ENCODE measurements at places on chromosomes 2 and 18.

DNA sequence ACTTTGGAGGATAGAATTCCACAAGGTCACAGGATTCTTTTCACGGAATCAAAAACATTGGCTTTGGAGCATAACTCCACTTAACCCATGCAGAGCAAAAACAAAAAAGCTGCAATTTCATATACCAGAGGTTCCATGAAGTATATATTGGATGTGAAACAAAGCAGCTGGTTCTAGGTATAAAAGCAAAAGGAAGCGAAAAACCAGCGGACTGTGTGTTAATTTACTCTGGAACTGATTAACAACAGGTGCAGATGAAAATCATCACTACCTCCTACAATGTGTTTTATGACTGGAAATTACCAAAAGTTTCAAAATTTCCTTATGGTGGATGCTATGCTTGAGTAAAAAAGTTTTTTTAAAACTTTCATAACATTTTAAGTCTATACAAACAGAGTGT, 54.4 kb upstream of the LINC00305 start:
- no peak for DNase-seq

DNA sequence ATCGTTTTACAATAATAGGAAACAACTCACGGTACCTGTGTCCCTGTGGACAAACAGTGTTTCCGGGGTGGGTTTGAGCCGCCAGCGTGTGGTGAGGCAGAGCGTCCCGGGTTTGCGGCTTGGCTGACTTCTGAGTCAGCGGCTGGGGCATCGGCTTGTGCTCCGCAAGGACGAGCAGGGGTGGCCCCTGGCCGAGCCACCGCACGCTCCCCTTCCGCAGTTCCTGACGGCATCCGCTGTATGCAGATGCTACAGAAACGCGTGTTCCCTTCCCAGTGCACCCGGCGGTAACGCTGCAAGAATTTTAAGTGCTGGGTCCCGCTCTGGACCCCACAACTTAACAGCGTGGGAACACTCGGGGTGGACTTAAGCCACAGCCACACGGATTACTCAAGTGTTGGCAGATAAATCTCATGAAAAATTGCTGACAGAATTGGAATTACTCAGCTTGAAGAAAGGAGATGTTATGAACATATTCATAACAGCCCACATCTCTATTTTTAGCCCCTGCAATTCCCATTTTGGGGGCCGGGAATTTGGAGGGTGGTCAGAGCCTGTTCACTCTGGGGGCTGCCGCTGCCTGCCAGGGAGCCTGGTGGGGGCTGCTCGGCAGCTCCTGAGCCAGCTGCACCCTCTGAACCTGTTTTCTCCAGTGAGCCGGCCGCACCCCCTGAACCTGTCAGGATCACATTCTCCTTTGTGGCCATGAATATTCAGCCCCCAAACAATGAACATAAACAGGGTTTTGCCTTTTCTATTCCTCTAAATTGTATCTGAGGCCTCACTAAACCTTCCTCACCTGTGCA, 12.6 kb upstream of the KCNG2 start:
- no peak for DNase-seq

DNA sequence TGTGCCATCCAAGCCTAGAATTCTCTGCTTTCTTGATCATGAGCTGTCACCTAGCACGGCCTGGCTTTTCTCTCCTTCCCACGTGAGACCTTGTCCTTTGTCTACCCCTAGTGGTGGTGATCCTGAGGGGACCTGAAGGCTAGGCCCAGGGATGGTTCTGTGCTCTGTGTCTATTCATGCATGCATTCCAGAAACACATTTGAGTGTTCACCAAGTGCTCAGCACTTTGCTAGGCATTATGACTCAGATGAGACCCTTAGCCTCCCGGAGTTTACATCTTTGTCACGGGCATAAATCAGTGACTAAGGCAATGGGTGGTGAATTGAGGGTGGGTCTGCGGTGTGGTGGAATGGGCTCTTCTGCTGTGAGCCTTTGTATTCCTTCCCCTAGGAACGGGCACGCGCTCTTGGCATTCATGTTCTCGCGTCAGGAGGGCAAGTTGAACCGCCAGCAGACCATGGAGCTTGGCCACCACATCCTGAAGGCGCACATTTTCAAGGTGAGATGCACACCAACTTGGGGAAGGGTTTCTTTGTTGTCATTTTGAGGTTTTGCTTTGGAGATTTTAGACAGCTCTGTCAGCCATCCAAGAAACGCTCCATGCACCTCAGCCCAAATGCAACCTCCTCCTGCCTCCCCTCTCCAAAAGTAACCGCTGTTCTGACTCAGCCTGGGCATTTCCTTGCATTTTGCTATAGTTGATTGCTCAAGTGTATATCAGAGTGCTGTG, 100.9 kb downstream of the WDSUB1 start:
- DNase-seq, result peak; percentile 28

GRCh38 chr2:2623939-2624338, 292.9 kb upstream of the MYT1L start:
- DNase-seq, result no peak

- peak; percentile 33 for DNase-seq
Observed at GRCh38 chr2:218218268-218219185, 1.5 kb downstream of the ARPC2 start.

GRCh38 chr2:104793966-104794365, 59.9 kb upstream of the POU3F3 start:
- DNase-seq, result no peak

- DNase-seq, result peak; percentile 59
Observed at GRCh38 chr2:9844576-9844975, 1.3 kb downstream of the TAF1B start.

- DNase-seq, result no peak
Observed at GRCh38 chr2:85774126-85774978, 20.6 kb downstream of the ATOH8 start.

GRCh38 chr18:49733896-49734585, 79.3 kb downstream of the ACAA2 start:
- peak; percentile 24 for DNase-seq

DNA sequence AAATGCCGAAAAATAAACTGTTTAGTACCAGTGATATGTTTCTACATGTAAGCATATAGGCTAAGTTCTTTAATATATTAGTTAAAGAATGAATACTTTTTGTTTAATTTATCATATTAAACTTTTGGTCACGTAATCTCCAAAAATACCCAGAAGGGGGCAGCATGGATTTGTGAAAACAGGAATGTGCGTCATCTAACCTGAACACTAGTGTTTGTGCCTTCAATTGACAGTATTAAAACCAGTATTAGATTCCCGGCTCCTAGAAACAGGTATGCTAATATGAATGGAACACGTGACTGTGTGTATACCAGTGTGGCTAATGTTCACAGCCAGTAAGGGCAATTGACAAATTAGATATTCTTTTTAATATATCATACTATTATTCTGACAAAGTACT, 51.8 kb downstream of the WDR7 start:
- DNase-seq, result peak; percentile 25

GRCh38 chr2:121234144-121234543, 50.9 kb downstream of the TFCP2L1 start:
- no peak for DNase-seq

Measured in MM.1S (cell line).